ENCODE measurements at places on chromosomes 1 and 21. TPM values are rescaled to one million over a fixed set of nuclear protein-coding genes. Genes with fewer than 3 reads are reported as not detected.

GRCh38 chr1:225026701-225027100 lies 97.2 kb downstream of the DNAH14 start:
- DNase-seq = no peak

DNA sequence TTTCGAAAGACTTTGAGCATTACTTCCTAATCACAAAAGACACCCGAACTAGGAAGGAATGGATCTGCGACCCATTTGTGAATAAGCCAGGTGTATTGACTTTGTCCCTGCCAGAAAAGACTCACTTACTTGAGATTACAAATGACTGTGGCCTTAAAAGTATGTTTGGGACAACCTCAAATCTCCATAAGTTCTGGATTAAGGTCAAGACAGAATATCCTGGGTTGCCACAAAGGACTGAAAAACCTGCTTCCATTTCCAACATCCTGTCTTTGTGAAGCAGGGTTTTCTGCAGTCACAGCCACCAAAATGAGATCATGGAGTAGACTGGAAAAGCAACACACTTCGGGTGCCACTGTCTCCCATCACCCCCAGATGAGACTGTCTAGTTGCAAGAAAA lies 537.4 kb upstream of the ZRANB2 start:
- DNase-seq = no peak

DNA sequence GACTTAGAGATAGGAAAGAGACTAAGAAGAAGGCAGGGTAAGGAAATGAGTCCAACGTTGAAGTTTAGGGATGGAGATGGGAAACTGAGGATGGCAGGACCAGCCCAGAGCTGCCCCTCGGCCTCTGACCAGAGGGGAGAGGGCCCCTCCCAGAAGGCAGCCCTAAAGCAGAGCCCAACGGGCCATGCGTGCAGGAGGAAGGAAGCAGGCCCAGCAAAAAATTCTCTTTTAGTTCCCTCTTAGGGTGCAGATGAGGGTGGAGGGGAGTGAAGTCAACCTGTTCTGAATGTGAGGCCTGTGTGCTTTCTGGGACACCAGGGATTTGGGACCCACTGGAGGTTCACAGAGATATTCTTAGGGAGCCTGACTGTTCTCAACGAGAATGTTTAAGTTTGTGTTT lies 225.4 kb downstream of the RHOU start:
- no peak for DNase-seq

LORICRIN gene
- total RNA-seq = not detected

ALPL gene
- 1.3 TPM for total RNA-seq
